ENCODE measurements at places on chromosomes 3 and 15. TPM values are rescaled to one million over a fixed set of nuclear protein-coding genes. Genes with fewer than 3 reads are reported as not detected.

The LDHAL6B gene
- not detected for total RNA-seq

The ECE2 gene
- total RNA-seq: not detected

The WDR49 gene
- total RNA-seq: under 0.01 TPM

The GOLGA6L4 gene
- total RNA-seq: 0.08 TPM

The SOX2 gene
- total RNA-seq: not detected

The GATA2 gene
- 5.5 TPM for total RNA-seq

The MCTP2 gene
- total RNA-seq: 3.9 TPM

The NR2F2 gene
- 15.5 TPM for total RNA-seq

The RBP2 gene
- not detected for total RNA-seq

- peak; percentile 85 for DNase-seq
These were observed 753.9 kb downstream of the TUSC7 start for GRCh38 chr3:117463276-117464115.

GRCh38 chr3:36403661-36404060 is 23.4 kb downstream of the STAC start:
- DNase-seq: peak; percentile 6

DNA sequence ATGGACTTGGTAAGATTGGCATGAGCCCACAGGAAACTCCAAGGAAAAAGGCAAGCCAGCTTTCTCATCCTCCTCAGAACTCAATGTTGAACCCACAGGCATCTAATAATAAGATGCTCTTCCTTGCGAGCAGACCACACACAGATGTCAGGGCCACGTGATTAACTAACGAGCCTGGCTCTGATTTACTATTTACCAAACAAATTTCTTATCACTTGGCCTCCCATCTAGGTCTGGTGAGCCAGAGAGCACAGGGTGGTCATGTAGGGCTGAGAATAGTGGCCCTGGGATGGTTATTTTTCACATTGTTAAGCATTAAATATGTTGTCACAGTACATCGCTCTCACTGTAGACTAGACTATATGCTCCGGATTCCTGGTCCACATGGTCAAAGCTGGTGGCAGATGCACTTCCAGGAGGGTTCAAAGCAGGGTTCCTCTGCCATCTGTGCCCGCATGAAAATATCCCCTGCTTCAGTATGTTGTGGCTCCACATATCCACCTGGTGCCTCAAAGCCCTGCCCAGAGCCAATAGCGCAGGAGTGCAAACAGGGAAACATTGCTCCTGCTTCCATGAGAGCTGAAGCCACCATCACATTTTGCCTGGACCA is 472.5 kb upstream of the WNT5A start:
- no peak for DNase-seq

DNA sequence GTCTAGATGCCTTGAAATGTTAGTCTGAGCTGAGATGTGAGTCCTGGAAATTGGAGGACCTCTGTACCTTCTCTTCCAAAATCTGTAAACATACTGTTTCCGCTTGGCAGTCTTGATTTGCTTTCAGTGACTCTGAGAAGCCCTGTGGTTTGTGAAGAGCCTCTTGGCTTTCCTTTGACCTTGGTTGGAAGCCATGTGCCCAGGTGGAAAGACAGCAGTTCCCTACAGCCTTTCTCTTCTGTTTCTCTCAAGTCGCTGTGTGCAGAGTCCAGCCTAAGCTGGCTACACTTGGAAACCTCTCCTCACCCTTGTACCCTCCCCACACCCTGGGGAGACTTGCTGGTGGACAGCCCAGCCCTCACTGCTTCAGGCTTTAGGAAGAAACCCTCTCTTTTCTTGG is 129.8 kb upstream of the CTDSPL start:
- DNase-seq: no peak

GRCh38 chr15:25848784-25849156 is 14.4 kb downstream of the ATP10A start:
- no peak for DNase-seq

DNA sequence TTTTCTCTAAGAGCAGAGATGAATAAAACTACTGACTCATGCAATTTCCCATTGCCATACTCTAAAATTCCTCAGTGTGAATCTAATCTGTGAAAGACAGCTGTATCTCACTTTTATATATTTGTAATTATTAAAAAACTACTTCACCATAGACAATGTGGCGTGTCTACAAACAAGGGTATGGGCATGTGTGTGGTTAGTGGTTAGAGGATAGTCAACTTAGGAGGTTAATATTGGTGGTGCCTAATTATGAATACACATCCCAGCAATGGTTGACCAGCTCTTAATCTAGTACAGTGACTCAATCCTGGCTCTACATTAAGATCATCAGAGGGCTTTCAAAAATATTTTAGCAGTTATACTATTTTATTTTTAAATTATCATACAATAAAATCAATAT is 94.5 kb downstream of the GOLIM4 start:
- DNase-seq: no peak

GRCh38 chr15:44532689-44533088 is 4.3 kb upstream of the EIF3J start:
- no peak for DNase-seq

- no peak for DNase-seq
These were observed 67.1 kb downstream of the CRYGS start for GRCh38 chr3:186477033-186477432.

DNA sequence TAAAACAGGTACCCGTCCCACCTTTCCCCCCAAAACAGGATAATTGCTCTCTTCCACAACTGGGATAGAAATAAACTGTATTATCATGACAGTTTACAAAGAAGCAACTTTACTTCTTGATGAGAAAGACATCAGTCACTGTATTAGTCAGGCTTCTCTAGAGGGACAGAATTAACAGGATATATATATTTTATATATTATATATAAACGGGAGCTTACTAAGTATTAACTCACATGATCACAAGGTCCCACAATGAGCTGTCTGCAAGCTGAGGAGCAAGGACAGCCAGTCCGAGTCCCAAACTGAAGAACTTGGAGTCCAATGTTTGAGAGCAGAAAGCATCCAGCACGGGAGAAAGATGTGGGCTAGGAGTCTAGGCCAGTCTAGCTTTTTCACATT is 18.4 kb upstream of the PLSCR4 start:
- DNase-seq: no peak

GRCh38 chr15:59251001-59251845 is 44.6 kb downstream of the LDHAL6B start:
- no peak for DNase-seq

GRCh38 chr15:86018679-86019078 is 61.0 kb upstream of the AGBL1 start:
- DNase-seq: no peak

- DNase-seq: no peak
These were observed 595.1 kb upstream of the TGFBR2 start for GRCh38 chr3:30011237-30011803.

- DNase-seq: peak; percentile 21
These were observed 44.4 kb upstream of the LARS2 start for GRCh38 chr3:45343947-45344346.

- peak; percentile 94 for DNase-seq
These were observed 254.4 kb upstream of the ZPLD1 start for GRCh38 chr3:102180280-102180931.

- no peak for DNase-seq
These were observed 4.5 kb upstream of the CACNA1D start for GRCh38 chr3:53489787-53490458.

DNA sequence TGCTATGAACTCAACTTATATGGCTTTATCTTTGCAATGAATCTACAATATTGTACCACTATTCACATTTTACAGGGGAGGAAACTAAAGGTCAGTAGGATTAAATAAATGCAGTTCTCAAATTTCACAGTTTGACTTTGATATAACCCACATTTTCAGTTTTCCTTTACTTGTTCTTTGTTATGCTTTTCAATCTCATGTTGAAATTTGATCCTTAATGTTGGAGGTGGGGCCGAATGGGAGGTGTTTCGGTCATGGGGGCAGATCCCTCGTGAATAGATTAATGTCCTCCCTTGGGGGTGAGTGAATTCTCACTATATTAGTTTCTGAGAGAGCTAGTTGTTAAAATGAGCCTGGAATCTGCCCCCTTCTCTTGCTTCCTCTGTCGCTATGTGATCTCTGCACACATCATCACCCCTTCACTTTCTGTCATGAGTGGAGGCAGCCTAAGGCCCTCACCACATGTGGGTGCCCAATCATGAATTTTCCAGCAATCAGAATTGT is 44.7 kb downstream of the CD200 start:
- peak; percentile 82 for DNase-seq

DNA sequence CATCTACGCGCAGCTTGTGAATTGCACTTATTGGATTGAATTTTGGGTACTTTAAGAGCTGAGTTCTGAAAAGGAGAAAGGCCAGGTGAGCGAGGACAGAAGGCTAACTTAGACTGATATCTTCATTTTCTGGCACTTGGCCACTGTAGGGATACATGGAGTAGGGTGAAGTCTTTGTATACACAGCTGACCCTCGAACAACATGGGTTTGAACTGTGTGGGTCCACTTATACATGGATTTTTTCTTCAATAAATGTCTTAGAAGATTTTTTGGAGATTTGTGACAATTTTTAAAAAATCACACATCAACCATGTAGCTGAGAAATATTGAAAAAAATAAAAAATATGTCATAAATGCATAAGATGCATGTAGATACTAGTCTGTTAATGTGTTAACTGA is 18.3 kb downstream of the PTPRG start:
- DNase-seq: no peak

DNA sequence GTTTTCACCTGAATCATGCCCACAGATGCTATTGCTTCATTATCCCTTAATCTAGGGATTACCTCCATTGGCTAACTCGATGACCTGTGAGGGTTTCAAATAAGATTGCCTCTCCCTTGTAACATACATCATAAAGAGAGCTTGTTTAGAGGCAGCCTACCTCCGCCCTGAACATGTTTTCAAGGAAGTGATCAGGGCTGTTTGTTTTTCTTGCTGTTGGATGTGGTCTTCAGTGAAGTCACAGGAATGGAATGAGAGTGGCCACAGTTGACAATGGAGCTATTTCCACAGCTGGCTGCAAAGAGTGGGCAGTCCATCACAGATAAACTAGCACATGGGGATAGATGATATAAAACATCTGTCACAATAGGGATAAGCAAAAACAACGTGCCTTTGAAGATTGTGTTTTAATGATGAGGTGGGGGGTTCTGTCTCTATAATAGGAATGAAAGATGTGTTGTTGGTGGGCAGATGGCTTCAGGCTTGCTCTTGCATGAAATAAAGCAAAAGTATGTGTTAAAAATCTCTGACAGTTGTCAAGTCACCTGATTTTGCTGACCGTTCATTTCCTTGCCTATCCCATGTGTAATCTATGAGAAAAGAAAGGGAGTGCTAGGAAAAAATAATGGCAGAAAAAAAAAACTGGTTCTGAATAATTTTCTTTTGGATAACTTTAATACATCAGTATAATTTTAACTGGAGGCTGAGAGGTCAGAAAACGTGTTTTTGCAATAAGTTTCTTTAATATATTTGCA is 642.3 kb downstream of the RBMS3 start:
- DNase-seq: peak; percentile 92

- no peak for DNase-seq
These were observed 60.7 kb downstream of the IMPG2 start for GRCh38 chr3:101259485-101260341.

GRCh38 chr15:53506370-53506769 is 253.1 kb downstream of the WDR72 start:
- DNase-seq: no peak

GRCh38 chr15:76866008-76866407 is 39.1 kb downstream of the SCAPER start:
- DNase-seq: no peak

GRCh38 chr15:92023965-92024364 is 170.5 kb downstream of the SLCO3A1 start:
- peak; percentile 52 for DNase-seq

GRCh38 chr15:78064544-78064943 is 13.0 kb downstream of the TBC1D2B start:
- DNase-seq: peak; percentile 92

DNA sequence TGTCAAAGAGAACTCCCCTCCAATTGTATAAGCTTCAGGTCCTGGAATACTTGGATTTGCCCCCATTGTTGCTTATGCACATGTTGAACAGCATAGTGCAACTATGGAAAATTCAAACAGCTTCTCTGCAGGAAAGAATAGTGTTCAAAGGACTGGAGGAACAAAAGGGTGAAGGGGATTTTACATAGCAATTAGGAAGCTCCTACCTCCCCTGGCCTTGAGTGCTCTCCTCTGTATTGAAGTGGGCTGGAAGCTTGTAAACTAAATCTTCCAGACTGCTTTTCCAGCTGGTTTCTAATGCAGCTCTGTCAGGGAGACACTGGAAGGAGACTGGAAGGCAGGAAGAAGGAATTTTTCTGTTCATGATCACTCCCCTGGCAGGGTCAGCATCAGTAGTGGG is 7.2 kb upstream of the ELP6 start:
- no peak for DNase-seq

- DNase-seq: no peak
These were observed 391.4 kb upstream of the RARB start for GRCh38 chr3:25036633-25037032.

GRCh38 chr15:64536244-64536836 is 76.0 kb downstream of the ZNF609 start:
- peak; percentile 78 for DNase-seq

DNA sequence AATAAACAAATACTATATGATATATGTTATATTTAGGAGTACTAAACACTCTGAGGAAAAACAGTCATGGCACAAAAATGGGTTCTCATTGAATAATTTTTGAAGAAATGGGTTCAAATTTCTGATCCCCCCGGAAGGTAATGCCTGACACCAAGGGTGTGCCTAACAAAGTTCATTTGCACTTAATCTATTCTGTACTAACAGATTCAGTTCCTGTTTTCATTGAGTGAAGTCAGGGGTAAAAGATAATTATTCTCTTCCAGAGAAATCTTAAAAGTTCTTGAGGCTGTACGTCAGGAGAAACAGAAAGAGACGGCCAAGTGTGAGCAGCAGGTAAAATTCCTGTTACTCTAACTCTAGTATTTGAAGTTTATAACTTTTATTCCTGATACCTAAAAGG is 34.5 kb upstream of the TMEM42 start:
- no peak for DNase-seq

- DNase-seq: peak; percentile 19
These were observed 347.3 kb downstream of the CNTN3 start for GRCh38 chr3:74267131-74267530.

DNA sequence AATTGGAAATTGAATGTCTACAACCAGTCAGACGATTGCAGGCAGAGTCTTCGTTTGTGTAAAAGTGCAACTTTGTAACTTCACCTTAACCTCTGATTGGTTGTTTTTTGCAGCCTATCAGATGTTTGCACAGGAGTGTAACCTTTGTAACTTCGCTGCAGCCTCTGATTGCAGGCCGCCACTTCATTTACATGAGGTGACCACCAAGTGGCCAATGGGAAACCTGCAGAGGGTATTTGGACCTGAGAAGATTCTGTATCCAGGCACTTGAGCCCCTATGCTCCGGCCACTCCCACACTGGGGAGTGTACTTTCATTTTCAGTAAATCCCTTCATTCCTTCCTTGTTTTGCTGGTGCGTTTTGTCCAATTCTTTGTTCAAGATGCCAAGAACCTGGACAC is 68.1 kb upstream of the PFN2 start:
- DNase-seq: peak; percentile 27

GRCh38 chr15:48367483-48367882 is 36.3 kb downstream of the DUT start:
- peak; percentile 59 for DNase-seq

Measured in fibroblast of the aortic adventitia (primary cell).